ENCODE measurements at places on chromosomes 3 and 15.

DNA sequence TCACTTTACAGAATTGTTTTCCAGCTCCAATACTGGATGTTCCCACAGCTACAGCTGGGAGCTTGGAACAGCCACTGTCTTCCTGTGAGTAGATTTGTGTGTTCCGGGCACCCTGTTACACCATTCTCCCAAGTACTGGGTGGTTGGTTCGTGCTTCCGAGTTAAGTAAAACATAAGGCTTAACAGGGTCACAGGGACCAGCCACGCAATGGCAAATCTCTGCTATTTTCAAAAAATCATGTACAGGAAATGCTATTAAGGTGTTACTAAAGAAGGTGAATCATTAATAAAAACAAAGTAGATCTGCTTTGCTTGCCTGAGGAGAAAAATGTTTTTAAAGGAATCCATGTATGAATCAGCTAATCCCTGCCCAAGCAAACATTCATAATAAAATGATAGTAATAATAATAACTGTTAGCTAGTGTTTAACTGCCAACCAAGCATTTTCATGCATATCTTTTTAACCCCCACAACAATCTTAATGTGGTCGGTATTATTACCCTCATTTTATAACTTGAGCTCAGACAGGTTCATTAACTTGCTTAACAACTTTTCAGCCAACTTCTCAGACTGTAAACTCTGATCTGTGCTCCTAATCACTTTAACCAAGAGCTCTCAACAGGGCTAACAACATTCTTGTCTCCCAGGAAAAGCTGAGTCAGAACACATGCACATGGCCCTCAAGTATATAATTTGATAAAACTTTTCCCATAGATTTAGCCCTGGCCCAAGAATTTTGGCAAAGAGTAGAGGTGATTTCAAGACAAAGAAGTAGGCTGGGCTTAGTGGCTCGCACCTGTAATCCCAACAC is 2.7 kb upstream of the C2CD4A start:
- DNase-seq: peak; percentile 47

- DNase-seq: no peak
Measured at GRCh38 chr3:11306817-11307589, 34.8 kb downstream of the ATG7 start.

DNA sequence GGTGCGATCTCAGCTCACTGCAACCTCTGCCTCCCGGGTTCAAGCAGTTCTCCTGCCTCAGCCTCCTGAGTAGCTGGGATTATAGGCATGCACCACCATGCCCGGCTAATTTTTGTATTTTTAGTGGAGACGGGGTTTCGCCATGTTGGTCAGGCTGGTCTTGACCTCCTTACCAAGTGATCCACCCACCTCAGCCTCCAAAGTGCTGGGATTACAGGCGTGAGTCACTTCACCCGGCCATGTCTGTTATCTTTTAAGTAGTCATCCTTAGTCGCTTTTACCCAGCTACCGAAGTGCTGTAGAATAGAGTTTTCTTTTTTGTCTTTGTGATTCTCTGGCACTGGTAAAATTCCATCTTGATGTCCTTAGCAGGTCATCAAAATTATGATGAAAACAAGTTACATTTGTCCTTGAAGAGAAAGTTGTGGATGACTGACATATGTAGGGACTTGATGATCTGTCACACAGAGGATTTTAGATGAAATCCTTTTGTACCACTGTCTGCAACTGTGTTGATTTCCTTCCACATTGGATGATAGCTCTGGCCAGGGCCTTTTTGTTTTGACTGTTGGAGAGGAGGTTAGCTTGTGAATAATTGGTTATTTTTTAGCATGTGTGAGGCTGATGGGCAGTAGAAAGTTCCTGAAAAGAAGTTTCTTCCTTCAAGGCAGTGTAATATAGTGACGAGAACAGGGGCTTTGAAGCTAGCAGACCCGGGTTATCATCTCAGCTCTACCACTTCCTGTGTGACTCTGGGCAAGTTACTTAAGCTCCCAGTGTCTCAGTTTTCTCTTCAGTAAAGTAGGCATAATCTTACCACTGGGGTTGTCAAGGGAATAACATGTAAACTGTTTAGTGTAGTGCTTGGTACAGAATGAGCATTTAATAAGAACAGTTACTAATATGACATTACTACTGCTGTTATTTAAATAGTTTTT is 18.8 kb downstream of the ATG7 start:
- DNase-seq: no peak

- DNase-seq: no peak
Measured at GRCh38 chr3:107911337-107912000, 179.4 kb downstream of the CD47 start.

DNA sequence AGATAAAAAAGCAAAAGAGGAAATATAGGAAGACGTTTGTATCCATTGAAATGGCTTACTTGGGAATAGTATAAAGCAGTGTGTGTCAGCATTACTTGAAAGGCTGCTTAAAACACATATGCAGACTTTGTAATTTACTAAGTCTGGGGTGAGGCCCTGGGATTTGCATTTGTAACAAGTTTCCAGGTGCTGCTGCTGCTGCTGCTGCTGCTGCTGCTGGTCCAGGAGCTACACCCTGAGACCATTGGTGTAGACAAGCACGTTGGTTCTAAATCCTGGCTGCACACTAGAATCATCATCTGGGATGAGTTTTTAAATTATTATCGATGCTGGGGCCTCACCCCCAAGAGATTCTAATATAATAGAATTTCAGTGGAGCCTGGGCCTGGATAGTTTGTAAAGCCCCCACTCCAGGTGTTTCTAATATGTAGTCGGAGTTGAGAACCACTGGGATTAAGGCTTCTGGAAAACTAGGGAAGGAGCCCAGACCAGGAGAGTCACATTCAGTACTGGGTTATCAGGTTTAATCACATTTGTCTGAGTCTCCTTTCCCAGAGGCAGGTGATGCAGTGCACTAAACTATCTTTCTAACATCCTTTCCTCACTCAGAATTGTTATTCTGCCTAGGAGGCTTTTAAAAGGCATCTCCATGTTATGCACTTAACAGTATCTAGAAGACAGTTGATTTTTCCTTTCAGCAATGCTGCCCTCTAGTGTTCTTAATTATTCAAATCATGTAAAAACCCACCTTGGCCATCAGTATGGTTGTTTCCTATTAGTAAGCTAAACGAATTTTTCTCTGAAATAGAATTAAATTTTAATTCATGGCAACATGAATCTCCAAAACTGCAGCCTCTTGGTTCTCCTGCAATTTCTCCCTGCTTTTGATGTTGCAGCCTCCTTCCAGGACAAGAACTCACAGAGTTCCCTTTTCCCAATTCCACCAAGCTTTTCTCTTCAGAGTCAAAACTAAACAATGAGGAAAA is 45.4 kb downstream of the SSR3 start:
- no peak for DNase-seq

DNA sequence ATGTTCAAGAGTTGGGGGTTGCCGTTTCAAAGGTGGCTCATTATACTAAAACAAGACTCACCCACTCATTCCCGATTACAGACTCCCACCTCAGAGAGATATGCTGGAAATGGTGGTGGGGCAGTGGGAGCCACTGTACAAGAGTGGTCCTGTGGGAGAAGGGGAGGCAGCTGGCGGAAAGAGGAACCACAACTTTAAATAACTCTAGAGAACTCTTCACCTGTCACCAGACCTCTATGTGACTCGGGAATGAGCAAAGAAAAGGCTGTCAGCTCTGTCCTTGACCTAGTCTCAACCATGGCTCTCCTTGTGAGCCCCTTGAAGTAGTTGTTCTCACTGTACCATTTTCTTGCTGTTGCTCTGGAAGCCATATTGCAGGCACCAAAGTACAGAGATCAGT is 293.8 kb downstream of the CHST2 start:
- no peak for DNase-seq

- DNase-seq: no peak
Measured at GRCh38 chr3:153624310-153625030, 462.4 kb downstream of the RAP2B start.

DNA sequence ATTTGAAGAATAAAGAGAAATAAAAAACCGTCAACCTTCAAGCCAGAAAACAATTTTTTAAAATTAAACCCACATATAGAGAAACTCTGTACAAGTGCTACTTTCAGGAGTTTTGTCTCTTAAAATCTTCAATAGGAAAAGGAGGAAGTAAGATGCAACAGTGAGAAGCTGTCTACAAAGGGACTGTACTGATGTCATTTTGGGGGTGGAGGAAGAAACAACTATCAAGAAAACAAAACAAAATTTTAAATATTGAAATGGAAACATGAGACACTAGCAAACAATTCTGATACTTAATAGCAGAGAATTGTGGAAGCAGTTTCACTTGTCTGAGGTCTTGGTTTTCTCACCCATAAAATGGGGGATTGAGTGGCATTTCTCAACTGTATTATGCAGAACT is 84.4 kb downstream of the SLMAP start:
- DNase-seq: no peak

All from body of pancreas (tissue), 4 donors.